8988T (cell line): ENCODE measurements at places on chromosomes 7 and 10.

- DNase-seq: no peak
Measured at GRCh38 chr7:106101726-106102125, 10.4 kb downstream of the SYPL1 start.

DNA sequence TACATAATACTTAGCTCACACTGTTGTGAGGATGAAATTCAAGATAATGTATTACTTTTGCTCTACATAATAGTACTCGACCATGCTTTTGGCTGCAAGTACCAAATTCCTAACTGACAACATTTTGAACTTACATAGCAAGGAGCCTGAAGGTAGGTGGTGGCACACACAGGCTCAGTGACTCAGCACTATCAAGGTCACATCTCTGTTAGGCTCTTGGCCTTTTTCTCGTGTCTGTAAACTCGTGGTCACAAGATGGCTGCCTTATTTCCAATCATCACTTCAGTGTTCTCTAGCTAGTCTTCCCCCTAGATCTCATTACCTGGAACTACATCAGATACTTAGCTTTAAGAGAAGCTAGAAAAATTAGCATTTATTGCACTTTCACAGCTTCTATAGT lies 61.4 kb upstream of the ABCB5 start:
- DNase-seq: no peak

- no peak for DNase-seq
Measured at GRCh38 chr10:62046522-62047227, 145.2 kb downstream of the ARID5B start.

DNA sequence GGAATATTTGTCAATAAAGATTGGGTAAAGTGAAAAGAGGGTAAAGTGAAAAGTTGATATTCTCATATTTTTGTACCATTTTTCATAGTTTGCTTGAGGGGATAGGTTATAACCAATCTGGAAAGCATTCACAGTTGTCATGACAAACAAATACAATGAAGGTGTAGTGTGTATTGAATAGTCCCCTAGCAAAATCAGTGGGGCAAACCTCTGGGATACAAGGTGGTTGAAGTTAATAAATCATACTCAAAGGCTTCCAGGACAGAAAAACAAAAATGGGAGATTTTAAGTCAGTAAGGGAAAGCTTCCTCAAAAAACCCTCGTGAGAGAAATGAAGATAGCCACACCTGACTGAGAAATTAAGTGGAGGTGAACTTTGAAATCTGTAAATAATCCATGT lies 39.4 kb downstream of the PHTF2 start:
- no peak for DNase-seq

DNA sequence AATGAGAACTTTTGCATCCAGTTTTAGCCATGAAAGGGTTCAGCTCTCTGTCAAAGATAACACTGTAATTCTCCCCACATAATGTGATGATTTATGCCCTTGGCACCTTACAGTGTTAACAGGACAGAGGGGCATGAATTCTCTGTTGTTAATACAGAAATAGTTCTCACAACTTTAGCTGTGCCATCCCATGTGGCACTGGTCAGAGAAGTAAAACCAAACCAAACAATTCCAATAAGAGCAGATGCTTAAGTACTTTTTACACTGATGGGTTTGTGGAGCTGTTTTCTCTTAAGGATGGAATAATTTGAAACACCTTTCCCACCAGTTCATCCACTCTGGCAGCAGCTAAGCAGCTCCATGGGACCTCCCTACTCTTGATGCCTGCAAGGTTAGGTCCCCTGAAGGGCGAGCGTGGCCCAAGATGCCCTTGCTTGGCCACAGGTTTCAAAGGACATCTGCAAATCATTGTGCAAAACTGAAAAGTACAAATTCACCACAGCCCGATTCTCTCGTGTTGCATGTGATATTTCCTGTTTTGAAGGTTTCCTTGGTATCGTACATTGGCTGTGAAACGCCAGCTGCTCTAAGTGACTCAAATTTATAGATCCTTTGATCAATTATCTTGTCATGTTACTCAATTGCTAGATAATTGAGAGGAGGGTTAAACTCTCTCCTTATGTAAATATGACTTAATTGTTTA lies 82.5 kb upstream of the CREB5 start:
- DNase-seq: no peak

DNA sequence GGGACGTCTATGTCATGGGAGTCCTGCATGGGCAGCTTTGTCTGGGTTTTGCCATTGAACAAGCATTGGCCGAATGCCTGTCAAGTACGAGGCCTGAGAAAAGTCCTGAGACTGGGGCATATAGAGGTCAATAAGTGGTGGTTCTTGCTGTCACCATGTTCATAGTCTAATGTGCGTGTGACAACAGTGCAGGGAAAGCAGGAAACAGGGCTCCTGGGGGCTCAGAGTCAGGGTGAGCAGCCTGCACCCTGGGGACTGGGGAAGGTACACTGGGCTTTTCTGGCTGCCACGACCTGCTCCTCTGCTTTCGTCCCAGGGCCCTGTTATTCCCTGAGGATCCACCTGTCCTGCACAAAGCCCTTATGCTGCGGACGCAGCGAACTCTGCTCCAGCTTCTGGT lies 21.3 kb downstream of the FAM241B start:
- no peak for DNase-seq

DNA sequence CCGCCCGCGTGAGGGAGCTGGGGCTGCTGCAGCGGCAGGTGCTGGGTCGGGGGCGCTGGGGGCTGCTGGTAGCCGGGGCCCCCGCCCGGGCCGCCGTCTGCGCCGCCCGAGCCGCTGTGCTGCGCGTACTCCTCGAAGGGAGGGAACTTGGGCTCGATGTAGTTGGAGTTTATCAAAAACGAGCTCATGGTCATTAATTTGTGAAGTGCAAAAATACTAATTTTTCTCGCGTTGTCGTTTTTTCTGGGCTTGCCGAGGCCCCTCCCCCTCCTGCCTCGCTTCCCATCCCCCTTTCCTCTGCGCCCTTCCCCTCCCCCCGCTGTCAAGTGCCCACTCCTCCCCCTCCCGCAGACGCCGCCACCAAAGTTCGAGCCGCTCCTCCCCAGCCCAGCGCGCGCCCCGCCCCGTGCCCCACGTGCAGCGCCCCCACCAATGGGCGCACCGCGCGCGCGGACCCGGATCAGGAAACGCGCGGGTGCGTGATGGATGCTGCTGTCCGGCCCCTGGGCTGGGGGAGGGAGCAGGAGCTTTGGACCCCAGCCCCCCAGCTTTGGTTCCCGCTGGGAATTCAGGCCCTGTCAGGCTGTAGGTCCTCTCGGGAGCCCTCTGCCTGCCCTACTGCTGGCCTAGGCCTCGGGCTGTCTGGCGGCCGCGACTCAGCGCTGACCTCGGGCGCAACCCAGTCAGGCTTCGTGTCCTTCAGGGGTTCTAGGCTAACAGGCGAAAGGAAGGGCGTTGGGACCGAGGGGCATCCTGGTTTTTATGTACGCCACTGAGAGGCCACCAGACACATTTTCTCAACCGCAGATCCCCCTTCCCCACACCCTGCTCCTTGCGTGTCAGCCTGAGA lies at the start of gene HOXA4:
Gene HOXA4, minus strand, starts transcription at position 218 of the 850 bp plus-strand sequence. Its CDS starts 24 bp downstream, at position 194.
- DNase-seq: no peak

GRCh38 chr7:47143339-47143738 lies 438.6 kb downstream of the TNS3 start:
- DNase-seq: no peak

GRCh38 chr7:141071260-141071854 lies 2.5 kb upstream of the TMEM178B start:
- DNase-seq: no peak

GRCh38 chr7:46139079-46139478 lies 218.0 kb upstream of the IGFBP3 start:
- DNase-seq: no peak

GRCh38 chr10:102236006-102236405 lies 5.3 kb downstream of the PITX3 start:
- DNase-seq: no peak

GRCh38 chr10:11687357-11687771 lies 54.8 kb upstream of the ECHDC3 start:
- no peak for DNase-seq

DNA sequence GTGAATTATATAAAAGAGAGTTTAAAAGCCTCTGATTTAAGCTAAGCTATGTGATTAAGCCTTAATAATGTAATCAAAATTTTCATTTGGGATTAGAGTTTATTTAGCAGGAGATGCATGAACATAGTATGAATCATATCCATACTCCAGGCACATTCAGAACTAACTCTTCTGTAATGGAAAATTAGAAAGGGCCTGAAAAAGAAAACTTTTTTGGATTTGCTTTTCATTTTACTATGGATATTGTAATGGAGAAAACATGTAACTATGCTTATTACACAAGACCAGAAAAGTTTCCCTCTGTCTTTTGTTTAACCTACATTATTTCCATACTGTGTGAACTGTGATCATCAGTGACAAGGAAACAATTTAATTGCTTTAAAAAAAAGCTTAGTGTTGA lies 22.0 kb downstream of the TES start:
- DNase-seq: no peak

DNA sequence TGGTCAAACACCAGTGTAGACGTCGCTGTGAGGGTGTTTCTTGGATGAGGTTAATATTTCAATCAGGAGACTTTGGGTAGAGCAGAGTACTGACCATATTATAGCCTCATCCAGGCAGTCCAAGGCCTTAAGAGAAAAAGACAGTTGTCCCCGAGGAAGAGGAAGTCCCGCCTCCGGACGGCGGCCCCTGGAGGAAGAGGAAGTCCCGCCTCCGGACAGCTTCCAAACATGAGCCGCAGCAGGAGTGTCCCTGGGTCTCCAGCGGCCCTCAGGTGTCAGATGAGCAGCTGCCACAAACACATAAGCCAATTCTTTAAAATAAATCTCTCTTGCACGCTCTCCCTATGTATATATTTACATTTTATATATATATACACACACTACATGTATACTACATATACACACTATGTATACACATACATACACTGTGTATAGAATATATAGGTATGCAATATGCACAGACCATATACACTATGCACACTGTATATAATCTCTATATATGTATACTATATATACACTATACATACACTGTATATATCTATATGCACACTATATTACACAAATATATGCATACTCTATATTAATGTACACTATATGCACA lies 37.5 kb downstream of the PWWP2B start:
- no peak for DNase-seq

DNA sequence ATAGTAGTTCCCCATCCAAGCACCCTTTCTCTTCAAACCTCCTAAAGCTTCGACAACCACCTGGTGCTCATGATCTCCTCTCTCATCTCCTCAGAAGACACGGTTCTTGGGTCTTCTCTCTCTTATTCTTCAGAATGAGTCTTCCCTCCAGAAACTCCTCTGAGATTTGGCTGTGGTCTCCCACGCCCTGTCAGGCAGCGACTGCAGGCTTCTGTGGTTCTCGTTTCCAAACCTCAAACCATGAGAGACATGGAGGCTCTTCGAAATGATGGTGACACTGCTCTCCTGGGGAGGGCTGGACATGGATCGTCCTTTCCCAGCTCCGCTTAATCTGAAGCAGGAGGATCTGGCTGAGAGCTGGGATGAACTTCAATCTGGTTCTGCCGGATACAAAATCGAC lies 78.6 kb upstream of the PITRM1 start:
- no peak for DNase-seq

- DNase-seq: no peak
Measured at GRCh38 chr7:47385536-47386125, 196.3 kb downstream of the TNS3 start.

- DNase-seq: peak; percentile 45
Measured at GRCh38 chr7:7564323-7564780, 2.3 kb upstream of the MIOS start.

GRCh38 chr7:128757203-128757602 lies 18.0 kb downstream of the CALU start:
- DNase-seq: no peak

DNA sequence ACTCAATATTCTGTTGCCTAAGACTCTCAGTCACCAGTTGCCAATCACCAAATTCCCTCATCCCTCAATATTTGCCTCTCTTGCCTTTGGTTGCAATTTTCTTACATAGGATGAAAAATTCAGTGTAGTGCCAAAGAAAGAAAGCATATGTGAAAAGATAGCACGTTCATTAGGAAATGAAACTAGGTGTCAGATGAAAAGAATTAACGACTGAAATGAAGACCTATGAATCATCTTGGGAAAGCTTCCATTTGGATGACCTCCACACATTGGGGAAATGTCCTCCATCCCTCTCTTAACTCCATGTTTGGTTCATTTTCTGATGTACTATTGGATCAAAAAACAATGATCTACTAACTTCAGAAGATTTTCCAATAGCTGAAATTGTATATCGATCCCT lies 145.1 kb upstream of the MEOX2 start:
- DNase-seq: no peak
